ENCODE measurements at places on chromosomes 12 and 14. TPM values are rescaled to one million over a fixed set of nuclear protein-coding genes. Genes with fewer than 3 reads are reported as not detected.

Gene NRXN3
- 20.3 TPM for total RNA-seq

Gene PPP1R12A
- 136 TPM for total RNA-seq

Gene GIT2
- total RNA-seq: 43.6 TPM

Gene ARHGAP5
- 134 TPM for total RNA-seq

Data from mucosa of gallbladder (tissue), 1 donor.